ENCODE measurements at places on chromosomes 2 and 18.

- DNase-seq: no peak
Measured at GRCh38 chr2:4898706-4899105, 793.5 kb upstream of the SOX11 start.

DNA sequence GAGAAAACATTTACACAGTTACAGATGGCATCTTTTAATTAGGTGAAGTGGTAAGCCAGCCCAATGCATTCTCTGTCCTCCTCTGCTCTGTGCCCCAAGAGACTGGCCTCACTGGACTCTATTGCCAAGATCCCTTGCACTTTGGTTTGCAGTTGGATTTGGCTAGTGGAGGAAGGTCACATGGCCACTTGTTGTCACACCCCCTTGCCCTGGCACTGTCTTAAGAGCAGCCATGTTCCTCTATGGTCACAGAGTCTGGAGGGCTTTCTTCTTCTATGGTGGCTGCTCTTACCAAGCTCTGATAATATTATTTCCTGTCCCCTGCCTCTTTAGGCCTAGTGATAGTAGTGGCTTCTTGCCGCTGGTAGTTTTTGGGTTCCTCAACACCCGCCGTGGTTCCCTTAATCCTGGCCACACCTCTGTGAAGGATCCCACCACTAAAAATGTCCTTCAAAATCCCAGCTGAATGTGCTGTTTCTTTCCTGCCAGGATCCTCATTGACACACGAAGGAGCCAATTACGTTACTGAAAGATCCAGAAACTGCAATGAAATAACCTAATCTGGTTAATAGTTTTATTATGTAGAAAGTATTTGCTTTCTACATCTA, 111.1 kb downstream of the CDC42EP3 start:
- DNase-seq: no peak

DNA sequence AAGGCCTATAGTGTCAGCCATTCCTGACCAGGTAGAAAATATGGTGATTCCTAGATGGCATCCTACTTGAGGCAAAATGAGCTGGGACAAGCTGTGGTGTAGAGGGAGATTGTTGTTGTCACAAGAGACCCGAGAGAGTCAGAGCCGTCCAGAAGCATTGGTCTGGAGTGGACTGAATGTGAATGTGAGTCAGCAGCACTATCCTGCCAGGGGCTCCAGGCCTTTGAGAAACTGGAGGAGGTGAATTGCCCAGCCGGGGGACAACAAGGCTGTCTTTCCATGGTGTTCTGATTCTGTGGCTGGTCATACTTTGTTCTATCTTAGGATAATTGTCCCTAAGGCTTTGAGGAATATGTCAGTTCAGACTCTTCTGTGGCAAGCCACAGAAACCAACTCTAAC, 29.4 kb upstream of the EIF2AK3 start:
- no peak for DNase-seq

DNA sequence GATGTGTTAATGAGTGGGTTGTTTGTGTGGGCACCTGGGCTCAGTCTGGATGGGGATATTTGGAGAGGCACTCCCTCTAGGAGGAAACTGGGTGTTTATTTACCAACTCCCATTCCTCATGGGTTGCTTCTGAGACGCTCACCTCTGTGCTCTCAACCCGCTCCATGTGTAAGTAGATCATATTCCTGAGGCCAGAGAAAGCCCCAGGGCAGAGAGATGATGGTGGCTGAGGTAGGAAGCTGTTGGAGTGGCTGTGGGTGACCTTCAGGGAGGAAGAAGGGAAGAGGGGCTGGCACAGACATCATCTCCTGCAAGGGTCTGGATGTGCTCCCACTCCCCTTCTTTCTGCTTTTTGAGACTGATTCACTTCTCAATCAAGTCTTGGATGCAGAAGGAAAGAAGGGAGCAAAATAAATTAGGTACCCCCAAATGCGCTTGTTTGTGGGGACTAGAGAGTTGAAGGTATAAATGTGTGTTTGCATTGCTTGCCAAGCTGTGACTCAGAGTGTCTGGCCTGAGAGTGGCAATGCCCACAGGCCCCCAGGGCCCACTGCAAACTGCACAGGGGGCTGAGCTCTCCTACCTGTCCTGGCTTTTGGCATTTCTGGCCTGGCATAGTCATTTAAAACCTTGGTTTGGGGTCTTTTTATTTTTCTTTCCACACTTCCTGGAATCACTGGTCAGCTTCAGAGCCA, 57.2 kb upstream of the TNP1 start:
- DNase-seq: no peak

DNA sequence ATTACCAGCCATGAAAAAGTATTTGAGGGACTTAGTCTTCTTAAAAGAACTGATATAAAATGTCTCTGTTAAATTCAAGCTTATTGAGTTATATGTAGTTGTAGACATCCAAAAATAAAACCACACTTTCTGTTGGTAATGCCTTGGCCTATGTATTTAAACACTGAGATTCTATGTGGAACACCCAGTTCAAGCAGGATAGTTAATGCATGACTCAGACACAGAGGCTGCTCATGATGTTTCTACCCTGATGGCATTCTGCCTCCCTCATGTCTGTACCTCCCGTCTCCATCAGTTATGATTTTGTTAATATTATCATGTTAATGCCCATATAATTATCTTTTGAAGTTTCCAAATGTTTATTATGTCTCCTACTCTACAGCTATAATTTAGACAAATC, 164.5 kb downstream of the XIRP2 start:
- no peak for DNase-seq

DNA sequence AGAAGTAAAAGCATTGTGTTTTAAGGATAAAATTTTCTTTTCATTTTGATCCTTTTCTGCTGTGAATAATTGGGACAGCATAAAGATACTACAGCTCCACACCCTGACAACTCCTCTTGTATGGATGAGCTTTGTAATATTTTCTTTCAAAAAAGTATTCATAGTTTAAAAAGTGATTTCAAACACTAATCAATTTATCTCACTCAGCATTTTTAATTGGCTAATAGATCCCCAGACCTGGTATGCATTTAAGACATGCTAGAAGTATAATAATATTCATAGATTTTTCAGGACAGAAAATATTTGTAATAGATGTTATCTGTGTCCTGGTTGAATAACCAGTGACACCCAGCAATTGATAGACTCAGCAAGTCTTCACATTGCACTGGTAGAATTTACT, 510.7 kb downstream of the RIT2 start:
- DNase-seq: no peak

GRCh38 chr18:27249933-27250332, 64.8 kb upstream of the CHST9 start:
- no peak for DNase-seq

- no peak for DNase-seq
Measured at GRCh38 chr18:34509879-34510586, 200.1 kb upstream of the DTNA start.

DNA sequence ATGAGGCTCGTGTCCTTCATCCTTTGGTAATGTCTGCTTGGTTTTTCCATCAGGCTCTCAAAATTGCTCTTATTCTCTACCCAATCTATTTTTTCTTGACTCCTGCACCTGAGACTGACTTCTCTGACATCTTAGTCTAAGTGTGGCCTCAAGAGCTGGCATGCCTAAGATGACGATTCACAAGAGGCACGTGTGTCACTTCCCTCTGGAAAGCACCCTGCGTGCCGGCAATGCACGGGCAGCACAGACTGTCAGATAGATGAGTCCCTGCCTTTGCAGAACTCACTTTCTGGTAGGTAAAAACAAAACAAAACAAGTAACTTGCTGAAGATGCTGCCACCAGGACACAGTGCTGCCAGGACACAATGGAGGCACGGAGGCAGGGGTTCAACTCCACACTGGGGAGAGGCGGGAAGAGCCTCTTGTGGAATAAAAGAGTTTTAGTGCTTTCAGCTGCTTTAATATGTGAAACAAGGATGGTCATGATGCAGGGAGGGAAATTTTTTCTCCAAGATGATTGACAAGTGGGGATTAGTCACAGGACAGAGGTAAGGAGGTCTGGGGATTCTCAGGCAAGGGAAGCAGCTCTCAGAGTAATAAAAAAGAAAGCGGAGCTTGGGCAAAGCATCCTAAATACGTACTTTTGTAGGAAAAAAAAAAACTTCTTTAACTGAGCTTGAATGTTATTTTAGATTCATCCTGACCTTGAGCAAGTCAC, 27.3 kb downstream of the CYB5A start:
- DNase-seq: no peak

DNA sequence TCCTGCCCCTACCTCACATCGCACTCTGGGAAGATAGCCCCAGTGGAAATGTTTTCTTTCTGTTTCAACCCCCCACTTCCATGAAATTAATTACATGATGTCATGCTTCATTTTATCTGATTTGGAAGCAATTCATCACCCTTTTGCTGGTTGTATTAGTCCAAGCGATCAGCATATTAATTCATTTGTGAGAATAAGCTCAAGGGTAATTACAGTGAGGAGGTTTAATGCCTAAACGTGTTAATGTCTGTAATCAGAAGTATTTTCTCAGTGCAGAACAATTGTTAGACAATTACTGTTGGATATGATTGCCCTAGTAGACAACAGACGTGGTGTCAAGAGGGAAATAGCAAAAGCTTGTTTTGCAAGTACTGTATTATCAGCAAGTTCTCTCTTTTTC, 746.3 kb downstream of the CPS1 start:
- DNase-seq: no peak

DNA sequence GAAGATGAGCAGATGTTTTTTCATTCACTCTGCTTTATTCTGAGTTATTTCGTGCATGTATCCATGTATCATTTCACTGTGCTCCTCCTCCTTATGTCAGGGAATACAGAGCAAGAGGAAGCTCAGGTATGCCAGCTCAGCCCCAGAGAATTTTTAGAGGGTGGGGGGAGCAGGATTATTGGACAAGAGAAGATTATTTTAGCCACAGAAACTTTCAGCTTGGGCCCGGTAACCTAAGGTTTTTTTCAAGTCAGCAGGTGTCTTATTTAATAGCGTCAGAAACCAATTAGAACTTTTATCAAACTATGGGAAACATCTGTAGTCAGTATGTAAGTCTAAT, 232.9 kb upstream of the SIX3 start:
- no peak for DNase-seq

DNA sequence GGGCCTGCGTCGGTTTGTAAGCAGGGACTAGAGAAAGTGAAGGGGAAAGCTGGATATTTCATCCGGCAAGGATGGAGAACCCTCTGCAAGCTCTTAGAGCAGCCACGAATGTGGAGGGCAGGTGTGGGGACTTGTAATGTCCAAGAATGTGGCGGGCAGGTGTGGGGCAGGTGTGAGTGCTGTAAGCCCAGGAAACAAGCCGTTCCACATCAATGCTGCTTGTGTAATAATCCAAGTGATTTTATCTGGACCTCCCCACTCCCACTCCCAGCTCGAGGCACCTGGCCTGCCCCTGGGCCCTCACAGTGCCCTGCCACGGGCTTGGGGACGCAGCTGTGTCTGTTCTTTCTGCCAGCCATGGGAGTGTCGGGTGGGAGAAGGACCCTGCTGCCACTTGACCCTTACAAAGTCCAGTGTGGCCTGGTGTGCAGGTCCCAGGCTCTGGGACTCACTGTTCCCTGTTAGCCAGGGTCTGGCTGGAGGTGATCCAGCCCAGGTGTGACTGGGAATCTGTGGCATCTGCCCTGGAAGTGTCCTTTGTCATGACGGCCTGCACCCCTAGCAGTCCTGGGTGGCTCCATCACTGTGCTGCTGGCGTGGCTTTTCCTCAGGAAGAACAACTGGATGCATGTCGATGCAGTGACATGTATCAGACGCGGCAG, 42.8 kb downstream of the SOX11 start:
- DNase-seq: no peak

DNA sequence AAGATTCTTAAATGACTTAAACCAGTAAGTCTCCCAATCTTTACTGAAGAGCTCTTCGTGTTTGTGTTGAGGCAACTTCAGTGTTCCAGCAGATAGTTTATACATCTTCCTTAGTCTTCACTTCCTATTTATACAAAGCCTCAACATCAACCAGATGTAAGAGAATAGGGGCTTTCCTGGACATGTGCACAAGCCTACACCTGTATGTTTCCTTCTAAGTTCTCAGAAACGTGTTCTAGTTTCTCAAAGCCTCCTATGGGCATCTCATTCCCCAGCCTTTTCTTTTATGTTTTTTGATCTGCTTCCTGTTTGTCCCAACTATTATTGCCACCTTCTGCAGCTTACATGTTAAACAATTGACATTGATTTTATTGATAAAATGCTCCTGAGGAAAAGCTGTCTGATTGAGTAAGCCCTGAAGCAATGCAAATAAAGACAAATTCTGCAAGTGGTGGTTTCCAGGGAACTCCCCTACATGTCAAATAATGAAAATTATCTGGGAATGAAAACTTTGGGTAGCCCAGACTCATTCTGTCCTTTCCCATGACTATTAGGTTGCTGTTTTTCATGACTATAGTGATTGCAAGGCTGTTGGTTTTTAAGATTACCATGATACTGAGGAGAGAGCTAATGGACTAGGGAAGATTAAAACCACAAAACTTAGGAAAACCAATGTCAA, 663.3 kb upstream of the ACVR2A start:
- DNase-seq: no peak

- DNase-seq: no peak
Measured at GRCh38 chr2:1837022-1837421, 92.7 kb upstream of the PXDN start.

DNA sequence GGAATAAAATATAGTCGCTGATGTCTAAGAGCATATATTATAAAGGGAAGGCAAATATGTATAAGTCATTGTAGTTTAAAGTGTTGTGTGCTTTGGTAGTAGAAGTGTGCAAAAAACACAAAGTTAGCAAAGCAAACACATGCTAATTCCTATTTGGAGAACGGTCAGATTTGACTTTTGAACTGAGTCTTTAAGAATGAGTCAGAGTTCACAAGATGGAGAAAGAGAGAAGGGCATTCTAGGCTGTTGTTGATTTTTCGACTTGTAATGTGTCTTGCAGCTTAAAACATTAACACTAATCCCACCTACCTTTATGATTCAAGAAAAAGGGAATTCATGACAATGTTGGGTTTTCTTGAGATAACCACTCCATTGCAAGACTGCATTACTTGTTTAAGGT, 98.1 kb downstream of the CRIM1 start:
- DNase-seq: no peak

DNA sequence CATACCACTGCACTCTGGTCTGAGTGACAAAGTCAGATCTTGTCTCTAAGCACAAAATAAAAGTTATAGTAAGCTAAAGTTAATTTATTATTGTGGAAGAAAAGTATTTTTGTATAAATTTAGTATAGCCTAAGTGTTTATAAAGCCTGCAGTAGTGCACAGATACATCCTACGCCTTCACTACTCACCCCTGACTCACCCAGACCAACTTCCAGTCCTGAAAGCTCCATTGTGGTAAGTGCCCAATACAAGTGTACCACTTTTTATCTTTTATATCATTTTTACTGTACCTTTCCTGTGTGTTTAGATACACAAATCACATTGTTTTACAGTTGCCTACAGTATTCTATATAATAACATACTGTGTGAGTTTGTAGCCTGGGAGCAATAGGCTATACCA, 57.5 kb downstream of the UBE2E3 start:
- DNase-seq: no peak

DNA sequence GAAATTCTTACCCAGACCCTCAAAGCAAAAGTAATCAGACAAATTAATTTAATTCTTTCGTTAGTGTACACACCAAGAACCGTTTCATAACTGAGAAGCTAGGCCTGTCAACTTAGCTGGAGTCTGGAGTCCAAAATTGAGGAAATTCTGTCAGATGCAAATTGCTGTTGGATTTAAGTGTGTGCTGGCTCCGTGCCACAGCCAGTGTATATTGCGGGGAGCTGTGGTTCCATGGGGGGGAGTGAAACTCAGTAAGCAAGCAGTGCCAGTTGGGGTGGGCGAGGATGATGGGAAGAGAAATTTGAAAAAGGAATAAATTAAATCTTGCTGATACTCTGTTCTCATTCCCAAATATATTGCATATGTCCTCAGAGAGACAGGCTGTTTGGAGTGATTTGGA, 4.0 kb downstream of the ARPC2 start:
- DNase-seq: no peak

All from SW 1271 (cell line).